Stimulated activated CD4-positive, alpha-beta T cell treated with anti-CD3 and anti-CD28 coated beads, Interleukin-1b, Interleukin-23, amount 100 ng/mL, for 4 hours (primary cell): ENCODE measurements at places on chromosomes 12 and 14.

DNA sequence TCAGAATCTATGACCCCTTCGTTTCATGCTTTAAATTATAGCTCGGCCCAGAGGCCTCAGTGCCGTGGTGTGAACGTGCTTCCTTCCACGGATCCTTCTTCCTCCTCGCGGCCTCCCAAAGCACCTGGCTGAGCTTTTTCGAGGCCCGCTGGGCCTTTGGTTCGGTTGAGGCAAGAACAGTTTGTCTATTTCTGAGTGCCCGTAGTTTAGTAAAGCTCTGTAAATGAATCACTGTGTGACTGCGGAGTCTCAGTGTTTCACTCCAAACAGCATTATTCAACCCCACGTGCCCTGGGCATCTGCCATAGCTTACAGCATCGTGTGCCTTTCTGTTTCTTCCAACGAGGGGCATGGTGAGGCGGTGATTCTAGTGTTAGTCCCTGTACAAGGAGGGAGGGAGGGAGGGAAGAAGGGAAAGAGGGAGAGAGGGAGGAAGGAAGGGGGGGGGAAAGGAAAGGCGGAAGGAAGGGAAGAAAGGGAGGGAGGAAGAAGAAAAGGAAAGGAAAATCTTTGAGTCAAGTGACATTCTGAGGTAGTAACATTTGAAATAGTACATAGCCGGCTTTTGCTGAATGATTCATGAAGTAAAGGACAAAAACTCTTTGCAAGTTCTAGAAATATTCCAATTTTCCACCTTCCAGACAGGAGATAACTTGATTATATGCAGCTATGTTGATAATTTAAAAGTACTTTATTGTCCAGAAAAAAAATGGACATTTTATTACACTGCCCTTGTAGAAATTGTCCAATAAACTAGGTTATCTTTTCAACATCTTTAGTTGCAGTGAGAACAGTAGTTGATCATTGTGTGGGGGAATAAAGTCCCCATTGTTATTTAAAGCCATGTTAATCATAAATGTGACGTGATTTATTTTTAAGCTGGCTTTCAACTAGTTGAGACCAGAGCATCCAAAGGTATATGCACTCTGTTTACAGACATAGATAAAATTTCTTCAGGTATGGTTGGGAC, 1.2 kb upstream of the TRIM9 start:
- no peak for DNase-seq

DNA sequence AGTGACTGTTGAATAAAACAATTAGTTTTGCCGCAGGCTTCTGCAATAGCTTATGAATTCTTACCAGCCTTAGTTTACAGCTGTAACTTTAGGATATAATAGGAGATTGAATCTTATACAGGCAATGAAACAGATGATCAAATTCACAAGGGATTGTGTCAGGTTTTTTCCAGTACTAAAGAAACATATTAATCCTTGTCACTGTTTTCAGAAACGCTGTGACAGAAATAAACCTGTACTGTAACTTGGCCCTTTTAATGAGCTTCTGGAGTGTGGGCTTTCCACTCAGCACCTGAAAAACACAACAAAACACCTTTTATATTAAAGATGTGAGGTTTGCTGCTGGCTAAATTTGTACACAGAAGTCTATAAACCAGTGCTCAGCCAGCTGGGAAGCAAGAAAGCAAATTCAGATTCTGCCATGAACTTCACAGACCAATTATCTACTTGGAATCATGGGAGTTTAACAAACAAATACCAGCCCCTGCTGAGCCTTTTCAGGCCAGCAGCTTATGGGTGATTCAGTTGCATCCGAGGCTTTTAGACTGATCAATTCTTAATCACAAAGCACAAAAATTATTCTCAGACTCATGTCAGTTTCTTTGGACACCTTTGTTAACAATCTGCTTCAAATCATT, 109.5 kb downstream of the FOXG1 start:
- no peak for DNase-seq

- no peak for DNase-seq
These were observed 13.0 kb upstream of the NUP107 start for GRCh38 chr12:68673788-68674187.

GRCh38 chr12:75446857-75447256, 33.7 kb upstream of the GLIPR1 start:
- DNase-seq, result no peak

GRCh38 chr14:94031883-94032279, 5.7 kb downstream of the OTUB2 start:
- no peak for DNase-seq

GRCh38 chr14:68634874-68635595, 157.8 kb downstream of the ZFP36L1 start:
- no peak for DNase-seq

DNA sequence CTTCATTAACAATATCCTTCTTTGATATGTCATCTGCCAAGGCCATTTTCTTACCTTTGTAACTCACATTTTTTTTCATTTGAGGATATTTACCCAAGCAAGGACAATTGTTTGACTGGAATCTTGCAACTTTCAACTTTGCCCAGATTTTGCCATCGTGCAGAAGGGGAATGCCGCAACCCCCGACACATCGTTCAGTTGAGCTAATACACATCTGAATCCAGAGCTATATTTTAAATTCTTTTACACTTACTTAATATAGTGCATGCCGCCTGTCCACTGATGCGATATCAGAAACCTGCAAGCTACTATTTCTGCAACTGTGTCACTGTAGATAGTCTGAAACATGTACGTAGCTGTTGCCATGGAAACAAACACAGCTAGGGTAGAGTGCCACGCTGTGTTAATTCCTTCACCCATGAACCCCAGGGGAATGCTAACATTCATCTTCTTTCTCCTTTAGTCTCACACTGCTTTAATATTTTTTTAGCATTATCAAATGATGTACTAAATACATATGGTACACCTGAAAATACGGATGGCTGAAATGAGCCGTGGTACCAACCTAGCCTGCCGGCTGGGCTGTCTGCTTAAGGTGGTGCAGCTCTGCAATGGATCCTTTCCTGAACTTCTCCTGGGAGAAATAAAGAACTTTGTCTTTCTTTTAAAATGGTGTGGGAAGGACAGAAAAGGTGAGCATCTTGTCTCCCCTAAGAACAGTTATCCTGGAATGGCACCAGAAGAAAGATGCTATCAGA, 77.0 kb upstream of the FOXN3 start:
- no peak for DNase-seq

DNA sequence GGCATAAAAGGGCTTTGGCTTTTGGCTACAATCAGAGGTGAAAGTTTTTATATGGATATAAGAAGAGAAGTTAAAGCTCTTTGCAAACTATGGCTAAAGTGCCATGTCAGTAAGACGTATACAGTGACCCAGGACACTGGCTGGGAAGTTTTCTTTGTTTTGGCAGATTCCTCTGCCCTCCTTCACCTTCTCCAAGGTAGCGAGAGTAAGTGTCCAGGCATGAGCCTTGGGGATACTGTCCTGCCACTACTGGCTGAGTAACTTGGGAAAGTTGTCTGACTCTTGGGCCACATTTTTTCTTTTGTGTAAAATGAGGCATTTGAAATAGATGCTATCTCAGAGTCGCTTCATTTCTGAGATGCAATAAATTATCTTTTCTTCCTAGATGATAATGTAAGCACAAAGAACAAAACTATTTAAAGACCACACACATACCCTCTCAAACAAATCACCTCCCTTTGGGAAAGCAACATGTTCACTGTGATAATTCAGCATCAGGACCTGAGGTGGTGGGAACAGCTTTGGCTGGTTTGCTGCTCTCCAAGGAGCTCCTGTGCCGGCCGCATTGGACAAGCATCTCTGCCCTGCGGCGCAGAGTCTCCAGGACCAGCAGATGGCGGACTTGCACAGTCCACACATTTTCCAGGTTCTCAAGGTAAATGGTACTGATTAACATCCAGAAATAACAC, 106.3 kb downstream of the PTCSC3 start:
- peak; percentile 6 for DNase-seq

DNA sequence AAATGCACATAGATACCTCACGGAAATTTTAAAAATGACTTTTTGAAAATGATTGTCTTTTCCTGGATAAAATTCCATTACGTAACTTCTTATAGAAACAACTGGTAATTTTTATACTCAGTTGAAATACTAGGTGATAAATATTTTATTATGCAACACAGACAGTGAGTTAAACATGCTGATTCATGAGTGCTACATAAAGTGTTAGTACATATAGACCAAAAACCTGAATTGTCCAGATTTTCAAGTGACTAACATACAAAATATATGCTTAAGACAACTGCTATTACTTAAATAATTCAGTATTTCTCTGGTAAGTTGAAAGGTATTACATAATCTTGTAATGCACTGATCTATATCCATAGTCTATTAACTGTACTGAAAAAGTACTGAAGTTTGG, 11.9 kb downstream of the PTPRO start:
- DNase-seq, result no peak

DNA sequence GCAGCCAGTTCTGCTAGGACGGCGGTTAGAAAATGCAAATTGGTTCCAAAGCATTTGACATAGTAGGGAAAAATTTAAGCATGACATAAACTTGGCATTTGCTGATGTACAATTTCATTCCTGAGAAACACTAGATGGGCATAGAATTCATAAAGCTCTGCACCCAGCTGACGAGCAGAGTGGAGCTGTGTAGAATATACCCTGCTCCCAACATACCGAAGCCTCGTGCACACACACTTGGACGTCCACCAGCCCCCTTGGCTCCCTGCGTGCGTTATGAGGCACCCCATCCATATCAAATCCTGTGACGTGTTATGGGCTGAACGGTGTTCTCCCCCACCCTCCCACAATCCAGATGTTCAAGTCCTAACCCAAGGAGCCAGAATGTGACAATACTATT, 65.4 kb downstream of the CLMN start:
- no peak for DNase-seq

GRCh38 chr12:131600160-131600532, 110.7 kb upstream of the SFSWAP start:
- DNase-seq, result no peak

DNA sequence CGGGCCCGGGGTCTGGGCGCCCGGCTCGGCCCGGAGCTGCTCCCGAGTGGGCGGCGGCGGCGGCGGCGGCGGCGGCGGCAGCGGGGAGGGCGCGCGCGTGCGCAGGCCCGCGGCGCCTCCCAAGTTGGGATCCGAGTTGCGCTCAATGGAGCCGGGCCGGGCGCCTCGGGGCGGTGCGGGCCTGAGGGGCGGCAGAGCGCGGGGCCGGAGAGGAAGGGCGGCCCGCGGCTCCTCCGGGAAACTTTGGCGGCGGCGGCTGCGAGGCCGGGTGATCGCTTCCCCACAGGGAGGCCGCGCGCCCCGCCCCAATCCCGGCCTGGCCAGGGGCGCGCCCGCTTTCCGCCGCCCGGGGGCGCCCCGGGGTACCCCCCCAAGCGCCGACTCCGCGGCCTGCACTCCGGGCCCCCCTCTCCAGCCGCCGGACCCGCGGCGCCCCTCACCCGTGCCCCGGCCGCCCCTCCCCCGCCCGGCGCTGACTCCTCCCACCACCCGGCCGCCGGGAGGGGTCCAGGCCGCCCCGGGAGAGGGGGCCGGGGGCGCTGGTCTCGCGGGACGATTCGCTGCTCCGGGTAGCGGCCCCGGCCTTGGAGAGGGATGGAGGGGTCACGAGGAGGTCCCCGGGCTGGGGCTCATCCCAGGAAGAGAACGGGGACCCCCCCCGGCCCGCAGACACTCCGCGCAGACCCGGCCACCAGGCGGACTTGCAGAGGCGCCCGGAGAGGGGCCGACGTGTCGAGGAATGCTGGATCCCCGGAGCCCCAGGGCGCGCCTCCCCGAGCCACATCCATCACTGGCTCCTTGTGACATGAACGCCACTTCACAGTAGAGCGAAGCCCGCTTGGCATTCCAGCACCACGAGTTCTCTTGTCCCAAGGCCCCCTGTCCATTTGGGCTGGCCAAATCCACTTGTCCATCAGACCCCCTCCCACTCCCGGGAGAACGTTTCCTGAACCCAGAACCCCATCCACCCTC, at the start of gene RILPL1:
TSS of gene RILPL1 (minus strand) at position 48 of the 972 bp plus-strand sequence. CDS start 237 bp downstream, outside the sequence.
- DNase-seq, result peak; percentile 23

DNA sequence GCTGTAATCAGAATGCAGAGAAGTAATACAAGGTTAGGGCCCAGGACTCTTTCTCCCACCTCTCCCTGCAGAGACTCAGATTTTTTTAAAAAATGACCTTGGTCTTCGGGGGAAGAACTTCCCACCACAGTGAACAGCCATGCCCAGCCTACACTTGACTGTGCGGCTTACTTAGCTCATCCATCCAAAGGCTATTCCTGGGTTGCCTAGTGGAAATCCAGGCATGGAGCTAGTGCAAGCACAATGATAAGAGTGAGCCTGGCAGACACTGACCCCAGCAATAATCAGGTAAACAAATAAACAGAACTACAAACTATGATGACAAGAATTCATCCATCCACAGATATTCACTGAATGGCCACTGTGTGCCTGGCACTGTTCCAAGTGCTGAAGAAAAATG, 14.7 kb downstream of the SERPINA5 start:
- DNase-seq, result no peak

DNA sequence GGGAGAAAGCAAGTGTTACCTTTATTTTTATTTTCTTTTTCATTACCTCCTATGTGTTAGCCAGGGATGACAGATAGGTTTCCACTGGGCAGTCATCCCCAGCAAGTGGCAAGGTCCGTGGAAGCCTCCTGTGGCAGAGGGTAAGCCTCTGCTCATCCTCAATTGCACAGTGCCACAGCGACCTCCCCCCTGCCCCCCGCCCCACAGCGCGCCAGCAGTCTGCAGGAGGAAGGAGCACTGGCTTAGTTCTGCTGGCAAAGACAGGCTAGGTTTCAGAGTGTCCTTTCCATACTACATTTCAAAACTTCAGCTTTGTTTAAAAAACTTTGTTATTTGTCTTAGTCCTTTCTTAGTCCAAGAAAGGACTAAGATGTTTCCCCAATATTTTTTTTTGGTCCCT, 194.7 kb downstream of the EXOC5 start:
- DNase-seq, result no peak

GRCh38 chr12:66555113-66555512, 123.8 kb downstream of the GRIP1 start:
- DNase-seq, result no peak

- DNase-seq, result no peak
These were observed 10.8 kb downstream of the PTGR2 start for GRCh38 chr14:73862480-73862879.

DNA sequence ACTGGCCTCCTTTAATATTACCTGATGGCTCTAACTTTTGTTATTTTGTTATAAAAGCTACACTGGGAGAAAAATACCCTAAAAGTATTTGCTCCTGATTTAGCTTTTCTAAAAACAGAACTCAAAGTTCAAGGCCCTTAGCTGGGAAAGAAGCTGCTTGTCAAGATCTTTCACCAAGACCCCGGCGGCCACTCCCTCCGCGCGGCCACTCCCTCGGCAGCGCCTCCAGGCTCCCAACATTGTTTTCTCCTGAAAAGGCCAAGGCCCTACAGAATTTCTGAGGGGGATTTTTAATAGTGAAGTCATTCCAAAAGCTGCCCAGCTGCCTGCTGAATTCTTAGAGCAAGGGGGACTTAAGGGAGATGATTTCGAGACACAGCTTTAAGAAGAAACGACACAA, 96.4 kb downstream of the NTN4 start:
- no peak for DNase-seq
